T-helper 9 cell (primary cell): ENCODE measurements at places on chromosomes 5 and 9.

DNA sequence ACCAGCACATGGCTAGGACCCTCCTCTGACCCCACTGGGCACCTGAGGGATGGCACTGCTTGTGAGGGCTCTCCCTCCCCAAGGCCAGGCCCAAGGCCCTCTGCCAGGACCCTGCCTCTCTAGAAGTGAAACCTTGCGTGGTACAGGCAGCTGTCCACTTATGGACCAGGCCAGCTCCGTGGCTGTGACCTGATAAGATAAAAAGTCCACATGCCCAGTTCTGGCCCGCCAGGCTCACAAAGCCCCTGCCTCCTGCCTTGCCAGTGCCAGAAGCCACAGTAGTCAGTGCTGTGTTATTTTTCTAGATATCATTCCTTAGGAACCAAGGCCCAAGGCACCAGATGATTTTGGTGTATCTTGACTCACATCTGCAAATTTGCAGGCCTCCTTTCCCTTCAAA is 14.0 kb upstream of the SPATA31E1 start:
- no peak for DNase-seq

- DNase-seq = no peak
Measured at GRCh38 chr5:158905281-158905680, 194.4 kb downstream of the EBF1 start.

- no peak for DNase-seq
Measured at GRCh38 chr9:102587281-102587680, 407.9 kb upstream of the CYLC2 start.

DNA sequence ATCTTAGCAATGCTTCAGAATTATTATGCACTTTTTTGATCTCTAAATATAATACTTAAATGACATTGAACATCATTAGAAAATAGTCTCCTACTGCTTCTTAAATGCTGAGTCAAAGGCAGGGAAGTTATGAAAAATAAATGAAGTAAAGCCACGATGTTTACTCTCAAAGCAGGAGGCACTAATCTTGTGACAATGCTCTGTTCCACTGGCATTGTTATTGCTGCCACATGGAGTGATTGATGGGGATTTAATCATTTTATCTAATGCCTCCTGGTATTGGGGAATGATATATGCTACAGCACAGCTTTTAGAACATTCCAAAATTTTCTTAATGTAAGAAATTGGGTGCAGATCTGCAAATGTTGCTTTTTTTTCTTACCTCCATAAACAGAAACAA is 1655.4 kb upstream of the NUDT12 start:
- DNase-seq = no peak

- no peak for DNase-seq
Measured at GRCh38 chr5:119359737-119360413, 4.1 kb downstream of the TNFAIP8 start.
